ENCODE measurements at places on chromosomes 1 and 21.

- DNase-seq: no peak
Observed at GRCh38 chr1:77399250-77400086, 117.6 kb downstream of the AK5 start.

GRCh38 chr1:50985094-50985493 is 15.0 kb downstream of the CDKN2C start:
- no peak for DNase-seq

GRCh38 chr1:31505911-31506497 is 70.3 kb upstream of the TINAGL1 start:
- no peak for DNase-seq

GRCh38 chr1:184682956-184683355 is 71.7 kb downstream of the EDEM3 start:
- no peak for DNase-seq

GRCh38 chr1:168964478-168964877 is 142.0 kb upstream of the ATP1B1 start:
- no peak for DNase-seq

GRCh38 chr1:39391691-39392679 is 99.5 kb upstream of the BMP8A start:
- no peak for DNase-seq

- no peak for DNase-seq
Observed at GRCh38 chr1:151472856-151473731, 13.8 kb upstream of the POGZ start.

DNA sequence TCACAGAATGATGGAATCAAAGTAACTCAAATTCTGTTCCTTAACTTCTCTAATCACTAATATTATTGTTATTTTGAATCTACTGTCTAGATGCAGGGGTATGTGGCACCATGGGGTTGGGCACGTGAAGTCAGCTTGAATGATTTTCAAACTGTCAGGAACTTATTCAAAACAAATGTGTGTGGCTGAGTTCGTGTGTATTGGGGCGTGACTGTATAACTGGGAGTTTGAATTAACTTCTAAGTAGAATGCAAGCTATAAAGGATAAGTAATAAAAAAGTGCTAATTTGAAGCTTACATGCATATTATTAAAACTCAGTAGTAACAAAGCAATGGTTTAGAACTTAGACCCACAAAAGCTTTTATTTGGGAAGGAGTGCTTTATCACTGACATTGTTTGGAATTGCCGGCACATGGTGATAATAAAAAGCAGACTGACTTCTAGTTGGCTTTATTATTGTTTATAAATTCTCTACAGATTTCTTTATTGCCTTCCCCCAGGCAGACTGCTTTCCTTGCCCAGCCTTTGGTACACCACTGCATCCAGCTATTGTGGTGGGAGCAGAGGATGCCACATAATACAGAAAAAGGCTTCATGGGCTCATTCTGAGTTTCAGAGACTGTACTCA is 84.3 kb downstream of the TENT5C start:
- DNase-seq: no peak

DNA sequence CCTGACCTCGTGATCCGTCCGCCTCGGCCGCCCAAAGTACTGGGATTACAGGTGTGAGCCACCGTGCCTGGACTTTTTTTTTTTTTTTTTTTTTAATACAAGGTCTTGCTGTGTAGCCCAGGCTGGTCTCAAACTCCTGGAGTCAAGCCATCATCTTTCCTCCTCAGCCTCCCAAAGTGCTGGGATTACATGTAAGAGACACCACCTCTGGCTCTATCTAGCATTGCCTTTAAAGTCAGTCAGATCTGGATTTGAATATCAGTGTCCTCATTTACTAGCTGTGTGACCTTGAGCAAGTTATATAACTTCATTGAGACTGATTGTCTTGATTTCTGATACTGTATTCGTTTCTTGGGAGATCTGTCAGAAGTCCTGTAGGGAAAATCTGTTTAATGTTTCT is 6.6 kb downstream of the MAP3K21 start:
- DNase-seq: no peak

GRCh38 chr1:206952171-206952570 is 5.9 kb upstream of the PIGR start:
- DNase-seq: no peak

DNA sequence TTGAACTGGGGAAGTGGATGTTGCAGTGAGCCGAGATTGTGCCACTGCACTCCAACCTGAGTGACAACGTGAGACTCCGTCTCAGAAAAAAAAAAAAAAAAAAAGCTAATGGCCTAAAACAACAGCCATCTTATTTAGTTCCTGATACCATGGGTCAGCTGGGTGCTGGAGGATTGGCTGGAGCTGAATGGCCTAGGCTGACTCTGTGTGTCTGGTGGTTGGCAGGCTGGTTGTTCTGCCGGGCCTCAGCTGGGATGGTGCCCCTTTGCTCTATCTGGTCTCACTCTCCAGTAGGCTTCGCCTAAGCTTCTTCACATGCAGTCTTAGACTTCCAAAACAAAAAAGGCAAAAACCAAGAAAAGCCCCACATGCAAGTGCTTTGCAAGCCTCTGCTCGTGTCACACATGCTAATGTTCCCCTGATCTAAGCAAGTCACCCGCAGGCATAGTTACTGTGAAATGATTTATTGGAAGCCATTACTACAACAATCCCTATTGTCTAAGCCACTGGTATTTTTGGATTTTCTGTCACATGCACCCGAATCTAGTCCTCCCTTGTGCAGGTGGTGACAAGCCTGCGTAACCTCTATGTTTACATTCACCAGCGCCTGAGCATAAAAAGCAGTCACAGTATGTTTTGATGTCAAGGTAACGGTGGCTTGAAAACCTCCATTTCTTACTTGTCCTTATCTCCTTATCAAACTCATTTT is 39.6 kb upstream of the KANK4 start:
- no peak for DNase-seq

GRCh38 chr21:33942426-33942825 is 26.8 kb upstream of the ATP5PO start:
- no peak for DNase-seq

DNA sequence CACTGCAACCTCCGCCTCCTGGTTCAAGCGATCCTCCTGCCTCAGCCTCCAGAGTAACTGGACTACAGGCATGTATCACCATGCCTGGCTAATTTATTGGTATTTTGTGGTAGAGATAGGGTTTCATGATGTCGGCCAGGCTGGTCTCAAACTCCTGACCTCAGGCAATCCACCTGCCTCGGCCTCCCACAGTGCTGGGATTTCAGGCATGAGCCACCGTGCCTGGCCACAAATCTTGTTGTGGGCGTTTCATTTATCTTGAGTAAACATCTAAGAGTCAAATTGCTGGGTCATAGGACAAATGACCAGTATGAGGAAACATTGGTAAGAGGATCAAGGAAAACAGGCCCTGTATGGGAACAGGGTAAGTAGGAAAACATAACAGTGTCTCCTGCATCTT is 17.9 kb downstream of the TMEM200B start:
- no peak for DNase-seq

DNA sequence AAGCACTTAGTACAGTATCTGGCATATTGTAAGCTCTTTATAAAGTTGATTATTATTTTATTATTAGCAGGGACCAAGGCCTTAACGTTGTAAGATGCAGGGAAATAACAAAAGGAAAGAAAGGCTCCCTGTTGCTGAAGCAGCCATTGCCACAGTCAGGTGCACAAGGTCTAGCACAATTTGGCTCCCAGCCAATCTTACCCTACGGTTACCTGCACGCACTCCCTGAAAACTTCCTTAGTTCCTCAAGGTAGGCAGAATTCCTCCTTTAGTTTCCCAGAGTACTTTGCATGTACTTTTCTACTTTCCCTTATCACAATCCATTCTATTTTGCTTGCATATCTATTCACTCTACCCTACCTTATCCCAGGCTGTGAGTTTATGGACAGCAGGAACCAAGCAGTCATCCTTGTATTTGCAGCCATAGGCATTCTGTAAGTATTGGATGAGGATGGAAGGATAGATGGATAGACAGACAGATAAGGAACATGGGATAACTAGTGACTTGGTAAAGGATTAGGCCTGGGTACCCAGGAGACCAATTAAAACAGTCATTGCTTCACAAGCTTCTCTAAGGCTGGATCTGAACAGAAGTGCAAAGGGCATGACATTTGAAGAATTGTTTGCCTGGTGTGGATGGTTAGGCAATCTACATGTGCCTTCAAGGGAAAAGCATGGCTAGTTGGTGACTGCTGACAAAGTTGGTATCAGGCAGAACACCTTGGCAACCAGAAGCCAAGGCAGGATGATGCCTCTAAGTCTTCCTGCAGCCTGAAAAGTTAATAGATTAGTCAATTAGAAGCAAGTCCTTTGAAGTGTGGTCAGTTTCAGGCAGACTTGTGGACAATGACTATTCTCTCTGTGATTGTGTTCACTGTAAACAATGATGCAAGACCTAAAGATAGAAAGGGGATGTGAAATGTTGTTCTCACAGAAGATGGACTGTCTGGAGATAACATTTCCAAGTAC is 20.8 kb upstream of the JAK1 start:
- DNase-seq: no peak

DNA sequence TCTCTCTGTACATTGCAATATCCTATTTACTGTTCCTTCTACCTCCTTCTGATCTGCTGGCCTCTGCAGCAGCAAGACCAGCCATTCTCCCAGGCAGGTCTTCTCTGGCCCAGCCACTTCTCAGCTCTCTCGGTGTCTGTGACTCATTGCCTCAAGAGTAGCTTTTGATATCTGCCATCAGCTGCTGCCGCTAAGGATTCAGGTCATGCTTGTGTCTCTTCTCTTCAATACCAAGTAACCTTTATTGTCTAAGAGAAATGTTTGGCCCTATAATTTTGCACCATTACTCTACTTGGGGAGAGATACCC is 101.8 kb downstream of the TMEM53 start:
- DNase-seq: no peak

GRCh38 chr1:53315456-53316423 is 12.1 kb downstream of the LRP8 start:
- no peak for DNase-seq

DNA sequence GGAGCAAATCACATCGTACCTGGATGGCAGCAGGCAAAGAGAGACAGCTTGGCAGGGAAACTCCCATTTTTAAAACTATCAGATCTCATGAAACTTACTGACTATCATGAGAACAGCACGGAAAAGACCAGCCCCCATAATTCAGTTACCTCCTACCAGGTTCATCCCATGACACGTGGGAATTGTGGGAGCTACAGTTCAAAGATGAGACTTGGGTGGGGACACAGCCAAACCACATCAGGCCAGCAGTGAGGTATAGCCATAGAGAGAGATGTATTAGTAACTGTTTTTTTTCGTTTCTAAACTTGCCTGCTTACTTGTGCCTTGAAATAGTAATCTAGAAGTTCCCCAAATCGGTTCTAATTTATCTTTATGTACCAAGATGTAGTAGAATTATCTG is 48.9 kb downstream of the AK4 start:
- no peak for DNase-seq

GRCh38 chr1:66415281-66415680 is 118.7 kb upstream of the SGIP1 start:
- DNase-seq: no peak

DNA sequence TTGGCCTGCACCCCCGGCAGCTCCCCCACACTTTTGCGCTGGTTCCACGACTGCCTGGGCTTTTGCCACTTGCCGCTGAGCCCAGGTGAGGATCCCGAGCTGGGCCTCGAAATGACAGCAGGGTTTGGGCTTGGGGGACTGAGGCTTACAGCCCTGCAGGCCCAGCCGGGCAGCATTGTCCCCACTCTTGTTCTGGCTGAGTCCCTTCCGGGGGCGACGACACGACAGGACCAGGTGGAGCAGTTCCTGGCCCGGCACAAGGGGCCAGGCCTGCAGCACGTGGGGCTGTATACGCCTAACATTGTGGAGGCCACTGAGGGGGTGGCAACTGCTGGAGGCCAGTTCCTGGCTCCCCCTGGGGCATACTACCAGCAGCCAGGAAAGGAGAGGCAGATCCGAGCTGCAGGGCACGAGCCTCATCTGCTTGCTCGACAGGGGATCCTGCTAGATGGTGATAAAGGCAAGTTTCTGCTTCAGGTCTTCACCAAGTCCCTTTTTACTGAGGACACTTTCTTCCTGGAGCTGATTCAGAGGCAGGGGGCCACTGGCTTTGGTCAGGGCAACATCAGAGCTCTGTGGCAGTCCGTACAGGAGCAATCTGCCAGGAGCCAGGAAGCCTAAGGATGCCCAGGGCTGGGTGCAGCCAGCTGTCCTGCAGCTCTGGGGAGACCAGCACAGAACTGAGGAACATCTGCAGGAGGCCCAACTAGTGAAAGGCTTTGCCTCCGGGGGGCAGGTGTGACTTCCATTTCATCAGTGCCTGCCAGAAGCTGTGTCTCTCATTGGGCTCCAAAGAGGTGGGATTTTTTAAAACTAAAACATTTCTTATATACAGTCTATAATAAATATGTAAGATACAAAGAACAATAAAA is 1.2 kb downstream of the HPDL start:
- no peak for DNase-seq

- no peak for DNase-seq
Observed at GRCh38 chr1:233295975-233296322, 424 bp upstream of the PCNX2 start.

DNA sequence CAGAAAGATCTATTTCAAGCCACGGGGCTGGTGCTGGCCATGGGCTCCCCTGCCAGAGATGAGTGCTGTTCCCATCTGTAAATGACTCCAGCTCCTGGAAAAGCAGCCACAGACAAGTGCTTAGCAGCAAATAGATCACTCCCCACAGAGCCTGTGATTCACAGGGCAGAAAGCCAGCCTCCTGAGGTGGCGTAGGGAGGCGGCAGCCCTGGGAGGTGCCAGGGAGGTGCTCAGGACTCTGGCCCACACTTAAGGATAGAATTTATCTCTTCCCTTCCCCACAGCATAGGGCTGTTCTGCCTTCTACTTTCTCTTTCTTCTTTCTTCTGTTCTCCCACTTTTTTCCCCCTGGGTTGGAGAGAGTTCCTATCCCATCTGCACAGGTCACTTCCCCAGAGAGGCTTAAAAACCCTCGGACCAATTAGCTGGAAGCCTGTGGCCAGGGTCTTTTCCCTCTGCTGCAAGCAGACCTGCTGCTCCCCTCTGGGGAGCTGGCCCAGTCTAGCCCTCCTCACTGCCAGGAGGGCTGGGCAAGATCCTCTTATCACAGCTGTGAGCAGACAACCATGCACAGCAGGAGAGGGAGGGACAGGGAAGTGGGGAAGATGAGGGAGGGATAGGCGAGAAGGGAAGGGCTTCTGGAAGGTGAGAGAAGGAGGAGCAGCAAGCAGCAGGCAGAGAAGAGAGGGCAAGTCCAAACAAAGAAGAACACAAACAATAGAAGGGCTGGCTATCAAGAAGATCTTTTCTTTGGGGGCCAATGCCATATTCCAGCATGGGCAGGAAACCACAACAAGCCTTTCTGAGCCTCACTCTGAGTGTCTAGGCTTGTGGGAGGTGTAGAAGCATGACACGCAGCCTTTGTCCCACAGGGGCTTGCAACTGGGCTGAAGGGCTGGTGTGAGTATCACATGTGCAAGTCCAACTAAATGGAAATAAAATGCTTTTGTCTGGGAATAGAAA is 41.0 kb downstream of the KCND3 start:
- DNase-seq: no peak
